GM12878 (cell line): ENCODE measurements at places on chromosomes 6 and 20. TPM values are rescaled to one million over a fixed set of nuclear protein-coding genes. Genes with fewer than 3 reads are reported as not detected.

DNA sequence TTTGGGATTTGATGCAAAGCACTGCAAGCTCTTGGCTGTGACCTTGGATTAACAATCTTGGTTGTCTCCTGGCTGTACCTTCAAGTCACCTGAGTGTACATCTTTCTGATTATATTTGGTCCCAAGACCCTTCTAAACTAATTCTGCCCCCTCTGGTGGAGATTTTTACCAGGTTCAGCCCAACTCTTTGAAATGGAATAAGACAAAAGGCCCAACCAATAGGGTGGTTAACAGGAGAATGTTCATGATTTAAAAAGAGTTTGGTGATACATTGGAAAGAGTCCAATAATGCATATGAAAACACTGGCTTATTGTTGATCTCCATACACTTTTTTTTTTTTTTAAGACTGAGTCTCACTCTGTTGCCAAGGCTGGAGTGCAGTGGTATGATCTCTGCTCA lies 77.5 kb upstream of the CD83 start:
- DNase-seq: no peak
- H3K27me3 ChIP-seq: no peaks in the 10 kb centered on the region; the same call in 1 of the 2 replicates
- H3K4me3 ChIP-seq: no peak overlapping the region
- H3K36me3 ChIP-seq: no peaks in the 10 kb centered on the region
- H3K4me1 ChIP-seq: peaks cover 14% of the 10 kb centered on the region

Gene B3GAT2
- 0.59 and 1.2 TPM in 2 replicates for polyA plus RNA-seq

Gene OXT
- polyA plus RNA-seq: not detected in 2 replicates

- no peak overlapping the region for H3K4me3 ChIP-seq
- H3K4me1 ChIP-seq: no peaks in the 10 kb centered on the region
- DNase-seq: no peak
Measured at GRCh38 chr20:17210387-17210786, 16.5 kb upstream of the PCSK2 start.

DNA sequence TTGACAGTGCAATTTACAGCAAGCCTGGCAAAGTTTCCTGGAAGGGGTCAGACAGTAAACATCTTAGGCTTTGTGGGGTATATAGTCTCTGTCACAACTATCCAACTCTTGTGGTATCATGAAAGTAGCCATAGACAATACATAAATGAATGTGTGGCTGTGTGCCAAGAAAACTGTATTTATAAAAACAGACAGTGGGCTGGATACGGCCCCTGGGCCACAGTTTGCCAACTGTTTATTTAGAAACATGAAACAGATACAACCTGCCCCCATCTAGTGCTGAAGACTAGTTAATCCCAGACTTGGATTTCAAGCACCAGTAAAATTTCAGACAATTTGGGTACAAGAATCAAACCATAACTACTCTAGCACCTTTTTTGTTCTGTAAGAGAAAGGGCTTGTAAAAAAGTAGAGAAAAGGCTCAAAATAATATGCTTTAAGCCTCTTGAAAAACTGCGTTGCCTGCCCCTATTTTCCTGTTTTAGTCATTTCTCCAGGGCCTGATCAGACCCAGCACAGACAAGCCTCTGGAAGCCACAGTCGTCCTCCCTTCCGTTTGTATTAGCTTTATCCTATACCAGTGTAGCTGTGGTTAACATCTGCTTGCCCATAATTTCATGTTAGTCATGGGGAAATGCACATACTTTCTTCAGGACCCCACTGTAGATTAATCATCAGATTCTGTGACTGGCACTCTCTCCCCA lies 30.8 kb downstream of the JAG1 start:
- H3K27me3 ChIP-seq: no peaks in the 10 kb centered on the region
- H3K4me1 ChIP-seq: peaks cover 14% of the 10 kb centered on the region
- H3K4me3 ChIP-seq: no peak overlapping the region
- H3K36me3 ChIP-seq: peaks cover 7% of the 10 kb centered on the region; the same call in 1 of the 2 replicates
- DNase-seq: no peak
- no peak overlapping the region for H3K27ac ChIP-seq

- no peaks in the 10 kb centered on the region for H3K27me3 ChIP-seq
- no peak for DNase-seq
- H3K4me3 ChIP-seq: no peak overlapping the region
- H3K4me1 ChIP-seq: no peaks in the 10 kb centered on the region
Measured at GRCh38 chr20:64222851-64223525, 32.6 kb upstream of the PCMTD2 start.

DNA sequence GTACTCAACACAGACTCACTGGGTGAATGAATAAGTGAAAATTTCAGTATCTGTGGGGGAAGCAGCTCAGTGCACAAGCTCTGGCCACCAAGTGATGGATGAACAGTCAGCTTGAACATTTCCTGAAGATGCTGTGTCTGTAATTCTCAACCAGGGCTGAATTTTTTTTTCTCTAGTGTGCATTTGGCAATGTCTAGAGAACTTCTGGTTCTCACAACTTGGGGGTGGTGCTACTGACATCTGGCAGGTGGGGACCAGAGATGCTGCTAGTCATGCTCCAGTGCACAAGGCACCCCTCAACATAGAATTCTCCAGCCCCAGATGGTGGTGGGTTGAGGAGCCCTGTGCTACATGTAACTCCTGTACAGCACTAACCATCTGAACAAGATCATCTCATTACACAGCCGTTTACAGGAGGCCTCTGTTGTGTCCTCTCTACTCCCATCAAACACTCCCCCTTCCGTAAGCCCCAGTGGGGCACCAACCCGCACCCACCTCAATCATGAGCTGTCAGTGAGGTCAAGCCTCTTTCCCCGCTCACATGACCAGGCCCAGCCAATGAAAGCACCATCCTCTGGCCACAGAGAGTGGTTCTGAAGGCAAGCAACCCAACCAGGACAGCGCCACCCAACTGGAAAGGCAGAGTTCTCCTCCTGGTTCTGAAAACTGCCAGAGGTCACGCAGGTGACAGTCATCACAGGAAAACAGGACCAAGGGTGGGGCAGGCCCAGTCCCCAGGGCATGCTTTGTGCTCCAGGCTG lies 103.9 kb upstream of the PMEPA1 start:
- H3K27me3 ChIP-seq: no peaks in the 10 kb centered on the region; the same call in 1 of the 2 replicates
- H3K27ac ChIP-seq: no peak overlapping the region
- H3K4me3 ChIP-seq: no peak overlapping the region
- H3K36me3 ChIP-seq: no peaks in the 10 kb centered on the region; the same call in 1 of the 2 replicates

Gene PDE7B
- not detected in 2 replicates for polyA plus RNA-seq

DNA sequence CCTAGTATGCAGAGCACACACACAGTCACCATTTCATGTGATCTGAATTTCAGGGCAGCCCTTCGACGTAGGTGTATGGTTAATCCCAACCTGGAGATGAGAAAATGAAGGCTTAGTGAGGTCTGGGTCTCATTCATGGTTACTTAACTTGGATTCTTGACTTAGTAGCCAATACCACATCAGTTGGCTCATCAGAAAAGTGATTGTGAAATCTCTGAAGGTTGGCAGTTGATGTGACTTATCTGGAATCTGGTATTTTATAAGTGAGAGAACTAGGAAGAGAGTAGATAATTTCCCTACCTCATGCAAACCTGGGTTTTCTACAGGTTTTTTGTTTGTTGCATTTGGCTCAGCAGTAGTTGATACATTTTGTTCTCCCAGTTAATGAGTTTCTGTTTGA lies 123.7 kb downstream of the CCDC170 start:
- H3K27ac ChIP-seq: no peak overlapping the region
- H3K36me3 ChIP-seq: no peaks in the 10 kb centered on the region
- H3K4me1 ChIP-seq: no peaks in the 10 kb centered on the region

DNA sequence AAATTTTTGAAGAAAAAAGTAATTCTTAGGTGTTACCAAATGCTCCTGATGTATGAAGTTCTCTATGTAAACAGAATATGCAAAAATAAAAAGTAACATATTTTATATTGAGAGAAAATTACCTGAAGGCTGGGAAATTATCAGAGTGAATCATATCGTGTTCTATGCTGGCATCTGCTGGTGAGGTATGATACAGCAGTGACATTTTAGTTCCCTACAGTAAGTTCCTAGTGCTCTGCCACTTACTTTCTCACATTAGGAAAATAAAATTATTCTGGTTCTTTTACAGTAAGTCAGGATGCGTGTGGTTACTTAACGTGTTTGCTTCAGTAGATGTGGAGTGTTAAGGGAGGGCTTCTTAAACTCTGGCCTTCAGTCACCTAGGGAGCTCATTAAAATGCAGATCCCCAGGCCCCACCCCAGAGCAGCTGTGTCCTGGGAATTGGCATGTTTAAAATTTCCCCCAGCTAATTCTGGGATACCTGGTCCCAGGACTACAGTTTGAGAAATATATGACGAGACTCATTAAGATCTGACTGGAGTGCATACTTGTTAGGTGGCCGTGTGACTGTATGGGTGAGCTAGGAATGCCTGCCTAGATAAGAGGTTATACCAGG lies 3.2 kb downstream of the ACTR5 start:
- H3K4me3 ChIP-seq: no peak overlapping the region
- no peak overlapping the region for H3K27ac ChIP-seq
- no peak for DNase-seq
- H3K27me3 ChIP-seq: no peaks in the 10 kb centered on the region
- peaks cover 18% of the 10 kb centered on the region; the same call in 1 of the 2 replicates for H3K36me3 ChIP-seq
- peaks cover 8% of the 10 kb centered on the region; the same call in 1 of the 2 replicates for H3K4me1 ChIP-seq

DNA sequence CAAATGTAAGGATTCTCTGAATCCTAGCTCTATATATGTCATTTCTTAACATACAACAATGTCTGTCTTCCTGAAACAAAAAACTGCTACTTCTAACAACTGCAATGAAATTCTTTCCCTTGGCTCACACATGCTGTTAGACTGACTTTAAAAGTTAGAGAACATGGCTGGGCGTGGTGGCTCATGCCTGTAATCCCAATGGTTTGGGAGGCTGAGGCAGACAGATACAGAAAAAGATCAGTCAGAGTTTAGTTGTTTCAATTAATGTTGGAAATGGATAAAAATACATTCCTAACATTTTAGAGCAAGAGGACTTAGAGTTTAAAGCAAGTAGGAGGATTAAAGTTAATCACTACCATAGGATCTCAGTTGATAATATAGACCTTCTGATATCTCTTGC lies 28.7 kb upstream of the KIAA1586 start:
- H3K27ac ChIP-seq: no peak overlapping the region
- H3K4me3 ChIP-seq: no peak overlapping the region
- no peak for DNase-seq
- H3K4me1 ChIP-seq: no peaks in the 10 kb centered on the region
- no peaks in the 10 kb centered on the region for H3K27me3 ChIP-seq
- H3K36me3 ChIP-seq: no peaks in the 10 kb centered on the region

DNA sequence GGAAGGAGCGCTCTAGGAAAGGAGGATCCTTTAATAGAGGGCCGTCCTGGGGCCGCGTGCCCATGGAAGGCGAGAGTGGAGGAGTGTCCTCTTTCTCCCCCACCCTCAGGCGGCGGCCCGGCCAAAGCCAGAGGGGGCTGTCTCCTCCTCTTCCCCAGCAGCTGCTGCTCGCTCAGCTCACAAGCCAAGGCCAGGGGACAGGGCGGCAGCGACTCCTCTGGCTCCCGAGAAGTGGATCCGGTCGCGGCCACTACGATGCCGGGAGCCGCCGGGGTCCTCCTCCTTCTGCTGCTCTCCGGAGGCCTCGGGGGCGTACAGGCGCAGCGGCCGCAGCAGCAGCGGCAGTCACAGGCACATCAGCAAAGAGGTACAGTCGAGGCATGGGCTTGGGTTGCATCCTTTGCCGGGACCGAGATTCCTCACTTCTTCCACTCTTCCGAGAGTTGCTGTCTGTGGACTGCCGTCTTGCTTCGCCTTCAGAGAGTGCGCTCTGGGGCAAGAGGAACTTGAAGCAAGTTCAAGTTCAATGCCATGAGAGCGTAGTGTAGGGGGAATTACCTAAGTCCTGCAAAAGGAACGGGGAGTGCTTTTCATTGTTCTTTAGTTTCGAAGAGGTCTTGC lies at the start of gene LAMA2:
Gene LAMA2 (plus strand): TSS at position 148 of the 621 bp plus-strand sequence. CDS start 108 bp downstream, at position 256.
- H3K36me3 ChIP-seq: no peaks in the 10 kb centered on the region
- H3K27ac ChIP-seq: no peak within 1 kb of the TSS
- DNase-seq: no peak
- no peak within 1 kb of the TSS for H3K4me3 ChIP-seq
- H3K4me1 ChIP-seq: no peaks in the 10 kb centered on the region
- H3K27me3 ChIP-seq: 0 out of 2 replicates have a peak, but pooled peaks cover 1% of the 10 kb centered on the region

- no peaks in the 10 kb centered on the region for H3K27me3 ChIP-seq
- H3K36me3 ChIP-seq: no peaks in the 10 kb centered on the region
- H3K27ac ChIP-seq: no peak overlapping the region
- H3K4me3 ChIP-seq: no peak overlapping the region
- no peak for DNase-seq
- H3K4me1 ChIP-seq: no peaks in the 10 kb centered on the region
Measured at GRCh38 chr20:37947943-37948342, 45.0 kb downstream of the VSTM2L start.

GRCh38 chr6:118709859-118710350 lies 58.5 kb upstream of the CEP85L start:
- no peaks in the 10 kb centered on the region for H3K27me3 ChIP-seq
- H3K36me3 ChIP-seq: no peaks in the 10 kb centered on the region
- peaks cover 33% of the 10 kb centered on the region for H3K4me1 ChIP-seq

- no peaks in the 10 kb centered on the region for H3K36me3 ChIP-seq
- DNase-seq: peak; percentile 28
- no peaks in the 10 kb centered on the region for H3K4me1 ChIP-seq
Measured at GRCh38 chr6:119110601-119111548, 32.4 kb upstream of the FAM184A start.

Gene TPX2
- 123 and 132 TPM in 2 replicates for polyA plus RNA-seq

DNA sequence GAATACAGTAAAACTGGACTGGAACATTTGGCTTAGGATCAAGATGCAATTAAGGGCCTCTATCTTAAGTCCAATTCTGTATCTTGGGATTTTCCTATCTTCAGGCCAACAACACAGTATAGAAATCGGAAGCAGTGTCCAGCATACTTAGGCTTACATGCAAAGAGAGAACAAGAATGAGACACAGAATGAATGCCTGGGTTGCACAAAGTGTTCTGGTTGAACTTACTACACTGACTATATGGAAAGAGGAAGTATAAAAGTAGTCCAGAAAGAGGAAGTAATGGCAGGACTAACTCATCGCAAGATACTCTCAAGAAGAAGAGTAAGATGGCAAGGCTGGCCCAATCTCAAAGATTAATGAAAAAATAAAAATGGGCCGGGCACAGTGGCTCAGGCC lies 87.6 kb downstream of the BTBD9 start:
- H3K36me3 ChIP-seq: no peaks in the 10 kb centered on the region
- no peaks in the 10 kb centered on the region for H3K27me3 ChIP-seq
- no peak overlapping the region for H3K4me3 ChIP-seq
- peak; percentile 56 for DNase-seq

Gene PPIL6
- polyA plus RNA-seq: 0.17 and 0.22 TPM in 2 replicates

- peak overlapping the region; percentile 41 for H3K27ac ChIP-seq
- H3K4me3 ChIP-seq: no peak overlapping the region
- no peaks in the 10 kb centered on the region for H3K27me3 ChIP-seq
- peaks cover 47% of the 10 kb centered on the region for H3K4me1 ChIP-seq
- no peak for DNase-seq
- 0 out of 2 replicates have a peak, but pooled peaks cover 2% of the 10 kb centered on the region for H3K36me3 ChIP-seq
Measured at GRCh38 chr6:16512544-16513290, 248.5 kb downstream of the ATXN1 start.

DNA sequence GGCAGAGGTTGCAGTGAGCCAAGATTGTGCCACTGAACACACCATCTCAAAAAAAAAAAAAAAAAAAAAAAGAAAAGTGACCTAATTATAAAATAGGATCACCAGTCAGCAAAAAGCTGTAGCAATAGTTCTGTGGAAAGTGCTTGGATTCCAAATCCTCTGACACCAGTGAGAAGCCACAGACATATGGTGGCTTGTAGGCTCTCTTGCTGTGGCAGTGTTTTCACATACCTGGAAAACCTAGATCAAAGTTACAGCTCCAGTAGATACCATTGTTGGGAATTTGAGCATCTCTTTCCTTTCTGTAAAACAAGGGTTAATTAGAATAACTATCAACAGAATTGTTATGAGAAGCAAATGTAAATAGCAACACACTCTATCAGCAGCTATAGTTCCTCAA lies 4.1 kb downstream of the CCDC170 start:
- DNase-seq: no peak
- H3K4me3 ChIP-seq: no peak overlapping the region
- H3K27ac ChIP-seq: no peak overlapping the region
